ENCODE measurements at places on chromosomes 6 and 20.
A peak's percentile ranks its signal among the peaks of the same experiment; 100 is the strongest.

DNA sequence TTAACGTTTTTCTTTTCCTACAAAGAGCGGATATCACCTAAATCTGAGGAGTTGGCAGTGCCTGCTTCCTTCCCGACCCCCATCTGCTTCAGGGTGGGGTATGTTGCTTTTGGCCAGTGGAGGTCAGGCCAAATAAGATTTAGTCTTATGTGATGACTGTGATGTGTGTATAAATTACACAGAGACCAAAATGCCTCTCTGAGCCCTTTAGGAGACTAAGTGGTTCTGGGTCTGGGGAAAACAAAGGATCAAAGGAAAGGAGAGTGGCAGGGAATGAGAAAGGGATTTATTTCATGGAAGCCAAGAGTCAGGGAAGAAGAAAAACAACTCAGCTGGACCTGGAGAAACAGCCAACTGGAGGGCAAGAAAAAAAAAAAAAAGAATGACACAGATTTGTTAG, 39.1 kb upstream of the TBC1D7 start:
- no peak for DNase-seq

- no peak for DNase-seq
Measured at GRCh38 chr6:38673397-38674165, 29.4 kb downstream of the GLO1 start.

DNA sequence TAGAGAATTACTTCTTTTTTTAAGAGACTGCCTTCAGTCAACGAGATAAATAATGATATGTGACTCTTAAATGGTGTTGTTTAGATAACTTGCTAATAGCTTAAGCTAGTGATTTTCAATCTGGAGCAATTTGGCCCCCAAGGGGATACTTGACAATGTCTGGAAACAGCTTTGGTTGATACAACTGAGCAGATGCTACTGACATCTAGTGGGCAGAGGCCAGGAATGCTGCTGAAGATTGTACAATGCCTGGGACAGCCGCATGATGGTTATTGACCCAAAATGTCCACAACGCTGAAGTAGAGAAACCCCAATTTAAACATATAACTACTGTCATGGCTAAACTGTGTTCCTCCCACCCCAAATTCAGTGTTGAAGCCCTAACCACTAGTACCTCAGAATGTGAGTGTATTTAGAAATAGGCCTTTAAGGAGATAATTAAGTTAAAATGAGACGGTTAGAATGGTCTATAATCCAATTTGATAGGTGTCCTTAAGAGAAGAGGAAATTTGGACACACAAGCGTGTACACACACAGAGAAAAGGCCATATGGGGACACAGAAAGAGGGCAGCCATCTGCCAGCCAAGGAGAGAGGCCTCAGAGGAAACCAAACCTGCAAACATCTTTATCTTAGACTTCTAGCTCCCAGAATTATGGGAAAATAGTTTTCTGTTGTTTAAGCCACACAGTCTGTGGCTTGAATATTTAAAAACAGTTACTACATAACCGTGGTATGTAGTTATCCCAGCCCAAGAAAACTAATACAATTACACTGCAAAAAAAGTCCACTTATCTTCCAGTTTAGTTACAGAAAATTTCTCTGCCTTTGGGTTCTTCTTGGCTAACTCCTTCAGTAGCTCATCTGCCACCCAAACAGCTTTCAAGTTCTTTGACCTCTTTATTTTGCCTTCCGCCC, 22.2 kb downstream of the RWDD2A start:
- peak; percentile 17 for DNase-seq

- DNase-seq: no peak
Measured at GRCh38 chr6:90415178-90415577, 118.5 kb upstream of the BACH2 start.

DNA sequence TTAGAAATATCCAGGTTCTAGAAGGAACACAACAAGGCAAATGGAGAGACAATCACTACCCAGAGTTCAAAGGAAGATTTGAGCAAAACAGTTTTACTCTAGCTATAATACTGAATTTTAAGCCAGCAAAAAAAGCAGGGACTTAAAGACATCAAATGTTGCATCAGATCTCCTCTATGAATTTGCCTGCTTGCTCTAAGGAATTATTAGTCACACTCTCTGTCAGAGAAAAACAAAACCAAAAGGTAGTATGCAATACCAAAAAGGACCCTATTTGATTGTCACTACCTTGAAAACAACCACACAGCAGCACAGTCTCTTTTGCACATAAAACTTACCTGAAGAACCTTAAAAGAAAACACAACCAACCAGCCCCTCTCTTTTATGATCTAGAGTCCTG, 46.3 kb downstream of the BTBD9 start:
- no peak for DNase-seq

GRCh38 chr20:24762791-24763350, 186.2 kb upstream of the CST7 start:
- peak; percentile 21 for DNase-seq

DNA sequence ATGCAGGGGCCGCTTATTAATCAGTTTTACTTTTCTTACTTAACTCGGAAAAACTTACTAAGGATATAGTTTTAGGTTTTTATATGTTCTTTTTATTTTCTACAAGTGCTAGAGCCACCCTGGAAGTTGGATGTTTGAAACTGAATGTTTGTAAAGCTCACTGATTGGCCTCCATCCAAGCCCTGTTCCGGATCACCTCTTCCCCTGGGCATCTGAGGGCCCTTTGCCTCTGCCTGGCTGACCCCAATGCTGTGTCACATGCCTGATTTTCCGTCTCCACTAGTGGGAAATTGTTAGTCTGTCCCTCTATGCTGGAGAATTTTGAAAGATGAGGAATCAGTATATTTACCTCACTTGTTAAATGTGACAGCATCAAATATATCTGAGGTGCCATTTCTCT, 79.3 kb downstream of the SLC35F1 start:
- DNase-seq: no peak

DNA sequence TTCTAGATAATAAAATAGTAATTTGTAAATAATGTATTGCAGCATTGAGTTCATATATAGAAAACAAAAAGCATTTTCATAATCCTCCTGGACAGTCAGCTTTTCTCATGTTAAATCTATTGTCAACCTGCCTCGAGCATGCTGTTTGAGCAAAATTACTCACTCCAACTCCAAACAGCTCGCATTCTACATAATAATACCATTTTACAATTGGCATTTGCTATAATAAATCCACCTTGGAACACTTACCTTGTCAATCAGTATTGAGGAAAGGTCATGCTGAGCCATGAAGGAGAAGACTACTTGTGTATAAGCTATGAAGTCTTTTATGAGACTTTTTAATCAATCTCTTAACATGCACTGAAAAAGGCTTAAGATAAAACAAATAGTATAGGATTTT, 682.6 kb downstream of the CBLN4 start:
- DNase-seq: no peak

DNA sequence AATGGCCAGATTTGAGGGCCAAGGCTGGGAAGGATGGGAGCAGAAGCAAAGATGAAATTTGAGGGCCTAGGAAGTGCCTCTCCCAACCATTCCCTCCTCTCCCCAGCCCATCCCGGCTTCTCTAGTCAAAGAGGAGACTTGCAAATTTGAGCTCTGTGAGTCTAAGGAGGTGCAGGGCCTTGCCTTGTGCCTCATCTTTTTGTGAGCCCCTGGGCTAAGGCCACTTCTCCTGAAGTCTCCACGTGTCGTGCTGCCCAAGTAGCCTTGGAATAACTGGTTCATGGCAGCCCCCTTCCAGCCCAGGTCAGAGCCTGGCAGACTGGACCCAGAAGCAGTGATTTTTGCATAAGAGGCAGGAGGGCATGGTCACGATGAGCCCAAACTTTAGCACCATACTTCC, 6.7 kb downstream of the PTGIS start:
- DNase-seq: no peak

GRCh38 chr6:144580771-144581170, 295.6 kb downstream of the UTRN start:
- no peak for DNase-seq

DNA sequence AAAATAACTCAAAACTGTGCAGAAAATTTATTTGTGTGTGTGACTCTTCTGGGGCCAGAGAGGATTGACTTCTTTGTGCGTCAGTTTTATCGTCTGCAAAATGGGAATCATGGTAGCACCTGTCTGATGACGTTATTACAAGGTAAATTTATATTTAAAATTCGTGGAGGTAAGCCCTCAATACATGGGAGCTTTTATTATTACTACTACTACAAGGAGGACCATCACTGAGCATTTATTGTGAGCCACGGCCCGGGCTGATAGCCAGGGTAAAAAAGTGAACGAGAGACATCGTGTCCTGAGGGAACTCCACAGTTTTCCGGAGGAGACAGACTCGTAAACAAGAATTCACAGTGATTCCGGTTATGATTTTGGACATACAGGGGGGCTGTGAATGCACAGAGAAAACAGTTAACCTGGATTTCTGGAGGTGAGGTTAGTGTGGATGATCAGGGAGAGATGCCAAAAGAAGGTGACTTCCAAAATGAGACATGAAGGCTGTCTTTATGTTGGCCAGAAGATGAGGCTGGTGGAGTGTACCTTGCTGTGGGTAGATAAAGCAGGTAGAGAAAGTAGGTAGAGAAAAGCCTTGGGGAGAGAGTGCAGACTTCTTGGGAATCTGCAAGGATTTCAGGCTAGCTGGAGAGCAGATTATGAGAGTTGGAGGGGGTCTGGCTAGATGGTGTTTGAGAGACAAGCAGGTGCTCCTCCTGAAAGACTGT, 10.6 kb upstream of the SERINC3 start:
- no peak for DNase-seq

- no peak for DNase-seq
Measured at GRCh38 chr6:18893540-18894269, 506.6 kb downstream of the RNF144B start.

DNA sequence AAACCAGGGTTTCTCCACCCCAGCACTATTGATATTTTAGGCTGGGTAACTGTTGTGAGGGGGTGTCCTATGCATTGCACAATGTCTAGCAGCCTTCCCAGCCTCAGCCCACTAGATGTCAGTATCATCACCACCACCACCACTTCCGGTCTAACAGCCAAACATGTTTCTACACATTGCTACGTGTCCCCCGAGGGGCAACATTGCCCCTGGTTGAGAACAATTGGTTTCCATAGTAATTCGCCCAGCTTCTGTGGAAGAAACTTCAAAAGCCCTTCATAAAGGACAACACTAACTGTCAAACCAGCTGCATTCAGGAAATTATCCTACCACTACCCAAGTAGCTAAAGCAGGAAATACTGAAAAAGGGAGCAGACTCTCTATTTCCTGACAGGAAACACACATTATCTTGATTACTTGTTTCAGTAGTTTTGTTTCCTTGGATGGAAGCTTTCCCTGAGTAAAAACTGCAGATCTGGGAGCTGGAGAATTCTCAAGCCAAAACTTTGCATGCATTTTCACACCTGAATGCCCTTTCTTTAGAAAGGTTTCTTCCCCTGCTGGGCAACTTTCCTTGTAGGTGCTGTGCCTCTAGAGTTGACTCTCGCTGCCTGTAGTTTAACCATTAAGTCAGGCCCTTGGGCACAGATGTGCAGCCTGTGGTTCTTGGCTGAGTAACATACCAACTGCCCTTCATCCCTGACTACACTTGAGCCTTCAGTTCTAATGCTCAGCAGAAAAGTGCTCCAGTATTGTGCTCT, 23.6 kb downstream of the PKHD1 start:
- peak; percentile 38 for DNase-seq

DNA sequence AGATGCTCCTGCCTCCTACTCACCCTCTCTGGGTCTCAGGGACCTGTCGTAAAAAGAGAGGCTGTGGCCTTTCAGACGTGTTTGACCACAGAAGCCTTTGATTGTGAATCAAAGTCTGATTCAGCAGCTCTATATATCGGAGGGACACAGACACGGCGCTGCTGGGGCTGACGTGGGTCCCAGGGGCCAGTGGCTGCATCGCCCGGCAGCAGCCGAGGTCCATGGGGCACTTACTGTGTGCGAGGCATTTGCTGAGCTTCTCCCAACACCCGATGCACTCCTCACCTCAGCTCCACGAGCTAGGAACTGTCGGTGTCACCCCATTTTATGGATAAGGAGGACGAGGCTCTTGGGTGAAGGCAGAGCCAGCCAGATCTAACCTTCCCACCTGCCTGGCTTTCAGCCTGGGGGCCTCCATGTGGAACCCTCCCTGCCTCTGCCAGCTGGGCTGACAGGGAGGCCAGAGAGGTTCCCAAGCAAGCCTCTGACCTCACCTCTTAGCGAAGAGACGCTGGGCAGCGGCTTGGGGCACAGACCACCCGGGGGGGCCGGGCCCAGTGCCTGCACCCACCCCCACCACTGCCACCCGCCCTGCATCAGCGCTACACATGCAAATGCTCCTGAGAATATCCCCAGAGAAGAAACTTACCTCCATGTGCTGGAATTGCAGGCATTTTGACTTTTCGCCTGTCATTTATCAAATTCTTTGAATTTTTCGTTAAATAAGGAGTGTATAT, 19.9 kb downstream of the PMEPA1 start:
- DNase-seq: no peak

GRCh38 chr6:42236030-42236429, 18.4 kb upstream of the MRPS10 start:
- no peak for DNase-seq

- no peak for DNase-seq
Measured at GRCh38 chr6:43310134-43310533, 1.5 kb upstream of the CRIP3 start.

DNA sequence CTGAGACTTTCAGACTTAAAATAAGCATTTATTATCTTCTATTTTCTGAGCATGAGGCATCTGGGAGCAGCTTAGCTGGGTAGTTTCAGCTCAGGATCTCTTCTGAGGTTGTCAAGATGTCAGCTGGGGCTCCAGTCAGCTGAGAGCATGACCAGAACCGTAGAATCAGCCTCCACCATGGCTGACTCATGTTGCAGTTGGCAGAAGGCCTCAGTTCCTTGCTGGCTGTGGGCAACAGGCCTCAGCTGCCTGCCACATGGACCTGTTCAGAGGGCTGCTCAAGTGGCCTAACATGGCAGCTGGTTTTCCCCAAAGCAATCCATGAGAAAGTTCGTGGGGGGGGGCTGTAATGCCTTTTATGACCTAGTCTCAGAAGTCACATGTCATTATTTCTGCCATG, 142.3 kb downstream of the LY86 start:
- DNase-seq: no peak

DNA sequence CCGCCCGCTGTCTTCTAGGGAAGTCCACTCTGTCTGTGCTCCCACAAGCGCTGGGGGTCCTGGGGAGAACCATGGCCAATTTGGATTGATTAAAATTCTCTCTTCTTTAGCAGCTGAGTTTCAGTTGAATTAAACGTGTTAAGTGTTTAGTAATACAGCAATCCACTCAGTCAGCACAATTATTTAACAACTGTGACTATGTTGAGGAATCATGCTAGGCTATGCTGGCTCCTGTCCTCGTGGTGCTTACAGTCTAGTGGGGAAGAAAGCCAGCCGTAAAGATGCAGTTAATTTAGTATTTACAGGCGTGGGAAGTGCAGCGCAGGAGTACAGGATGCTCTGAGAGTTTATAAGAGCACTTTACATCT, 88.9 kb upstream of the FOXP4 start:
- no peak for DNase-seq

Data from T-cell (primary cell).